ENCODE measurements at places on chromosomes 3 and 15. TPM values are rescaled to one million over a fixed set of nuclear protein-coding genes. Genes with fewer than 3 reads are reported as not detected.

Gene B2M
- 3,574 TPM for total RNA-seq

Gene STAB1
- total RNA-seq, result not detected

Gene TGM5
- total RNA-seq, result not detected

Gene GATM
- total RNA-seq, result 3.0 TPM

Gene SERINC4
- total RNA-seq, result 0.10 TPM

Gene MOBP
- total RNA-seq, result not detected

Gene ARHGAP31
- total RNA-seq, result 17.3 TPM

Gene CACNA1D
- total RNA-seq, result 0.17 TPM

Gene FSD2
- not detected for total RNA-seq

Gene WDR82
- total RNA-seq, result 123 TPM

Gene EPHB1
- total RNA-seq, result not detected

Gene SLC6A20
- total RNA-seq, result 0.08 TPM

Gene ZNF502
- 1.3 TPM for total RNA-seq

Gene LARP6
- 0.15 TPM for total RNA-seq

Gene CTXN2
- not detected for total RNA-seq

Gene INKA1
- total RNA-seq, result 1.5 TPM

Gene ECE2
- not detected for total RNA-seq

Gene DIS3L
- 27.0 TPM for total RNA-seq

Gene KLHL6
- 34.6 TPM for total RNA-seq

Gene BUB1B
- 57.1 TPM for total RNA-seq

Gene ARL14
- total RNA-seq, result not detected

Gene MUC20
- 1.0 TPM for total RNA-seq

Gene SLC22A13
- total RNA-seq, result 0.23 TPM

Gene PLCB2
- 53.3 TPM for total RNA-seq

Gene HERC2
- total RNA-seq, result 32.8 TPM

Gene GOLGA6L4
- 0.84 TPM for total RNA-seq

Gene KLF13
- total RNA-seq, result 112 TPM

Gene SERPINI2
- not detected for total RNA-seq

Gene ZNF106
- total RNA-seq, result 52.9 TPM

Gene CCR2
- total RNA-seq, result 0.34 TPM

Gene ZNF774
- 1.1 TPM for total RNA-seq

Gene CACNA2D2
- total RNA-seq, result 0.67 TPM

Gene PROS1
- total RNA-seq, result 0.80 TPM

Gene MLF1
- total RNA-seq, result 4.7 TPM

Gene TLR9
- total RNA-seq, result 0.23 TPM

Gene FILIP1L
- 0.23 TPM for total RNA-seq

Gene PLSCR2
- total RNA-seq, result not detected

Gene GOLGA8K
- 0.15 TPM for total RNA-seq

Gene A4GNT
- total RNA-seq, result not detected

Gene TRH
- total RNA-seq, result not detected

Gene C2CD4A
- total RNA-seq, result 0.27 TPM

Gene UBP1
- 74.7 TPM for total RNA-seq

Gene GOLGA8G
- not detected for total RNA-seq

Gene PRKAR2A
- 55.6 TPM for total RNA-seq

Gene SIDT1
- total RNA-seq, result 13.5 TPM

Gene GOLGA8J
- not detected for total RNA-seq

Gene ERC2
- not detected for total RNA-seq

Gene NR1I2
- total RNA-seq, result 0.55 TPM

Gene CPNE9
- 0.10 TPM for total RNA-seq

Gene SPSB4
- not detected for total RNA-seq

Gene NME9
- total RNA-seq, result not detected

Gene UBAP1L
- total RNA-seq, result 2.8 TPM

Gene CX3CR1
- 0.21 TPM for total RNA-seq

Gene PRR20G
- total RNA-seq, result not detected

Gene MINDY2
- 10.1 TPM for total RNA-seq

Gene CDAN1
- total RNA-seq, result 25.1 TPM

Gene TCF12
- 73.0 TPM for total RNA-seq

Gene RAB6B
- 0.57 TPM for total RNA-seq

Gene SPTBN5
- 0.23 TPM for total RNA-seq

Data from activated CD8-positive, alpha-beta memory T cell treated with anti-CD3 and anti-CD28 coated beads for 36 hours (primary cell).